ENCODE measurements at places on chromosomes 3 and 15.

- no peak for DNase-seq
These were observed 61.3 kb downstream of the FBN1 start for GRCh38 chr15:48584090-48584811.

- DNase-seq = no peak
These were observed 46.3 kb downstream of the FOXP1 start for GRCh38 chr3:71537211-71537611.

DNA sequence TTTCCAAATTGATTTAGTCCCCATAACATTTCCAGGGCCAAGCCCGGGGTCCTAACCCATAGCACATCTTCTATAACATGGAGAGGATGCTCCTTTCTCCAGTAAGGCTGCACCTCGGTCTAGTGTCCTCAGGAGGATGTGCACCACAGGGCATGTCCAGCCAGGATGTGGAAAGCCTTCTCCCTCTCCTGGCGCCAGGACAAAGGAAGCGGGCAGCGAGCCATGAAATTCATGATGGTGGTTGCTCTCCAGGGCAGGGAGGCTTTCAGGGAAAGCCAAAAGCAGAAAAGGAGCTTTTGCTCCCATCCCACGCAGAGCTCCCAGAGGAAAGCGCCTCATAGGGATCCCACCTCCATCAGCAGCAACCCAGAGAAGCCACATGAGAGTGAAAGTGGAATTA lies 220.0 kb downstream of the ADAMTSL3 start:
- DNase-seq = no peak

- no peak for DNase-seq
These were observed 58.2 kb upstream of the NR2E3 start for GRCh38 chr15:71752128-71752527.

- DNase-seq = no peak
These were observed 8.9 kb upstream of the EOMES start for GRCh38 chr3:27730774-27731659.

GRCh38 chr15:68404056-68404798 lies 27.7 kb downstream of the ITGA11 start:
- DNase-seq = no peak

GRCh38 chr3:78941587-78941986 lies 826.2 kb downstream of the ROBO1 start:
- DNase-seq = no peak

GRCh38 chr3:69322158-69322509 lies 63.8 kb downstream of the FRMD4B start:
- DNase-seq = no peak

- no peak for DNase-seq
These were observed 4.1 kb upstream of the COX17 start for GRCh38 chr3:119681279-119681678.

- no peak for DNase-seq
These were observed 384.7 kb downstream of the NTRK3 start for GRCh38 chr15:87871731-87872320.

DNA sequence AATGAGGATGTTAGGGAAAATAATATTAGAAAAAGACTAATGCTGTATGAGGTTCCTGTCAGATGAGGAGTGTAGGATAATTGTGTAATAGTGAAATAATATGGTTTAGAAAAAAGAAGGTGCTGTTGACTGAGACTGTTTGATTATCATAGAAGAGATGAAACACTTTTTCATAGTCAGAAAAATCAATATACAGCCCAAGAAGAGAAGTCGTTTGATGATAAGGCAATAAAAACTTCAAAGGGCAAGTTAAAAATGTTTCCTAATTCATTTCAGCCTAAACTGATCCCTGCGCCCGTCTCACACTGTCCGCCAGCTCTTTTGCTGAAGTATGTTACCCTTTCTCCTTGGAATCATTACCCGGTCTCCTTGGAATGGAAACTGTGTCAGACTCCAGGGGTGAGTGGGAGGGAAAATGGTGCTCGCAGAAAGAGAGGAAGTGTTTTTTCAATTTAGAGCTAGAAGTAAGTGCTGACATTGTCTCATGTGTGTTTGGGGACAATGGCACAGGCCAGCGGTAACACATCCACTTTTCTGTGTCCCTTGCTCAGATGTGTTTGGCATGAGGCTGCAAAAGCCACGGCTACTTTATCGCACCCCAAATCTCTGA lies 23.6 kb downstream of the DUT start:
- no peak for DNase-seq

- no peak for DNase-seq
These were observed 6.0 kb upstream of the LARP6 start for GRCh38 chr15:70859998-70860397.

Data from NCI-H748 treated with DMSO at 0.1 percent for 48 hours (cell line).